Spinal cord (tissue), 10 donors: ENCODE measurements at places on chromosomes 6 and 20. TPM values are rescaled to one million over a fixed set of nuclear protein-coding genes. Genes with fewer than 3 reads are reported as not detected.
A peak's percentile ranks its signal among the peaks of the same experiment; 100 is the strongest.

GRCh38 chr6:146741609-146742008 lies 142.8 kb downstream of the ADGB start:
- no peak for DNase-seq

- DNase-seq, result no peak
These were observed 11.6 kb upstream of the PHACTR1 start for GRCh38 chr6:12704946-12705345.

- DNase-seq, result no peak
These were observed 65.1 kb downstream of the REV3L start for GRCh38 chr6:111417946-111418345.

GRCh38 chr6:21997119-21998037 lies 299.5 kb downstream of the PRL start:
- no peak for DNase-seq

Gene CDH26
- 1.7 TPM for polyA plus RNA-seq

DNA sequence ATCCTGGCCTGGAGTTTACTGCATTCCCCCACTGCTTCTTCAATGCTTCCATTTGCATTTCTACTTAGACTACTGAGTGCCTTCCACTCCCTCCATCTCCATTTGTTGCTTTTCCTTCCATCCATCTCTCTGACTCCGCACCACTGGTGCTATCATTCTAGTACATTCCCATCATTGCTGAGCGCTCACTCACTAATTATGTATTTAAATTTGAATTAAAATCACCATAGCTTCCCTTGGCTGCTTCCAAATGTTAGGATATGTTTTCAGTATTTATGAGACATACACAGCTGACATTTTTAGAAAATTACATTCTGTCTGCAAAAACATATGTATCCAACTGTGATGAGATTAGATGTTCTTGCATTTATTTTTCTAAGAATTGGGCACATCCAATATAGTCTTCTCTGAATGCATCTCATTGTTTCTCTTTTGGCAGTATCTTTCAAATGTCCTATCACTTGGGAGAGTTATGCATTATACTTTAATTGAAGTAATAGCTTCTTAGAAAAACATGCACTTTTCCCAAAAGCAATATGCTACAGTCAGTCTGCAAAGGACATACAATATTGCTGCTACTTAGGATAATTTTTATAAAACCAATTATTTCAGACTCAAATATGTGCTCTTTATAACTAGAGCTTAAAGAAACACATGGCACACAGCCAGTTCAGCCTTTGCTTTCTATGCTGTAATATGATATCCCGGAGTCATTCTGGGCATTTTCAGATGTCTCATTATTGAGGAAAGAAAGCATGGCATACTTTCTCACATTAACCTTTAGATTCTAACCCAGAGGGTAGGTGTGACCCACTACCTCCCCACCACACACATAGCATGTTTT lies 12.1 kb upstream of the COL21A1 start:
- peak; percentile 76 for DNase-seq

- no peak for DNase-seq
These were observed 347.5 kb upstream of the SOX4 start for GRCh38 chr6:21246075-21246474.

Gene SF3B5
- polyA plus RNA-seq, result 121 TPM

Gene GPLD1
- polyA plus RNA-seq, result 8.1 TPM

- no peak for DNase-seq
These were observed 34.8 kb downstream of the CDS2 start for GRCh38 chr20:5161536-5162164.

Gene ASIP
- not detected for polyA plus RNA-seq

DNA sequence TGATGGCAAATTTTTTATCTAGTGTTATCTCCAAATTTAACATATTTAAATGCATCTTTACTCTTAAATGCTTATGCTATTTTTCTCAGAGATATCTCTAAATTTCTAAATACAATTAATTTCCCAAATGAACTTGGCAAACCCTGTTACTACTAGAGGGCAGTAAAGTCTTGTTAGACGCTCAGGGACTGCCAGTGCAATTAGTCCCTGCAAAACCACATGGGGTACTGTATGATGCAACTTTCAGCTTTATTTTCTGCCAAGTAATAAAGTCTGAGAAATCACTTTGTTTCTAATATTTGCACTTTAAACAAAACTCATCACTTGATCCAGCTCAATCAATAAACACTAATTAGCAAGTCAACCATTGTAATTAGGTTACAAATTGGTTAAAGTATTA lies 76.0 kb upstream of the ADGRB3 start:
- peak; percentile 26 for DNase-seq

DNA sequence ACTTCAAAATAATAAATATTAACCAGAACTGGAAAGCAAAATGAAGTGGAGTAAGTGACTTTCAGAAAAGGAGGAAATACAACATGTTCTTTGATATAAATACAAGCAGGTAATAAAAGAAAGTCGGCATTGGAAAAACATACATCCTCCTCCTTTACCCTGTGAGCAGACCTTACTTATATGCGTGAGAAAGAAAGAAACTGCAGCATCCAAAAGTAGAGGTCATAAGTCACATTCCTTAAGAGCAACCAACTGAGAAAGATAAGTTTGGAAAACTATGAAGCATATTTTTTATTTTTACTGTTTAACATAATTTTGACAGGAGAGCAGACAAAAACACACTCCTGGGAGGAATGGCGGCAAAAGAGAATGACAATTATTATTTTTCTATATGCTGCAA lies 155.5 kb downstream of the HACE1 start:
- no peak for DNase-seq

- DNase-seq, result no peak
These were observed 156.9 kb downstream of the PAX1 start for GRCh38 chr20:21862259-21862946.

Gene LCA5
- 6.7 TPM for polyA plus RNA-seq

GRCh38 chr6:72864799-72865198 lies 242.9 kb downstream of the KCNQ5 start:
- no peak for DNase-seq

GRCh38 chr6:3458706-3459421 lies 2.0 kb upstream of the SLC22A23 start:
- DNase-seq, result no peak

DNA sequence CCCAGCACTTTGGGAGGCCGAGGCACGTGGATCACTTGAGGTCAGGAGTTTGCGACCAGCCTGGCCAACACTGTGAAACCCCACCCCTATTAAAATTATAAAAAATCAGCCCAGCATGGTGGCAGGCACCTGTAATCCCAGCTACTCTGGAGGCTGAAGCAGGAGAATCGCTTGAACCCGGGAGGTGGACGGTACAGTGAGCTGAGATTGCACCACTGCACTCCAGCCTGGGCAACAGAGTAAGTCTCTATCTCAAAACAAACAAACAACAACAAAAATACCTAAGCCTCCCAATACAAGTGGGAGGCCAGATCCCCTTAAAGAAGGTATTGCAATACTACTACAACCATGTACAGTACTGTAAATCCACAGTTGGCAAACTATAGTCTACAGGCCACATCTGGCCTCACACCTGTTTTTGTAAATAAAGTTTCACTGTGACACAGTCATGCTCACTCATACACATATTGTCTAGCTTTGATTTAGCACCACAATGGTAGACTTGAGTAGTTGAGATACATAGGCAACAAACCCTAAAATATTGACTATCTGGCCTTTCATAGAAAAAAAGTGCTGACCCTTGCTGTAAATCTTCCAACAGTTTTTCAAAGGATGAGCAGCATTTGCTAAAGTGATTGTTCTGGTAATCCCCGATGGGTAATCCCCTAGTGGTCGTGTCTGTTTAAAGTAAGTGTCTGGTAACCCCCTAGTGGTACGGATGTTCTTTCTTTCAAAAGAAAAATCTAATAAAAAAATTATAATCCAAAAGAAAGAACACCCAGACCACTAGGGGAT lies 202.0 kb downstream of the RNGTT start:
- no peak for DNase-seq

DNA sequence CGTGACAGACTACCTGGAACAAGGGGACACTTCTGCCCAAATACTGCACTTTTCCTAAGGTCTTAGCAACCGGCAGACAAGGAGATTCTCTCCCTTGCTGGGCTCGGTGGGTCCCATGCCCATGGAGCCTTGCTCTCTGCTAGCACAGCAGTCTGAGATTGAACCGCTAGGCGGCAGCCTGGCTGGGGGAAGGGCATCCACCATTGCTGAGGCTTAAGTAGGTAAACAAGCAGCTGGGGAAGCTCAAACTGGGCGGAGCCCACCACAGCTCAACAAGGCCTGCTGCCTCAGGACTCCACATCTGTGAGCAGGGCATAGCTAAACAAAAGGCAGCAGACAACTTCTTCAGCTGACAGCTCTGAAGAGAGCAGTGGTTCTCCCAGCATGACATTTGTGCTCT lies 87.8 kb upstream of the ASCC3 start:
- no peak for DNase-seq

DNA sequence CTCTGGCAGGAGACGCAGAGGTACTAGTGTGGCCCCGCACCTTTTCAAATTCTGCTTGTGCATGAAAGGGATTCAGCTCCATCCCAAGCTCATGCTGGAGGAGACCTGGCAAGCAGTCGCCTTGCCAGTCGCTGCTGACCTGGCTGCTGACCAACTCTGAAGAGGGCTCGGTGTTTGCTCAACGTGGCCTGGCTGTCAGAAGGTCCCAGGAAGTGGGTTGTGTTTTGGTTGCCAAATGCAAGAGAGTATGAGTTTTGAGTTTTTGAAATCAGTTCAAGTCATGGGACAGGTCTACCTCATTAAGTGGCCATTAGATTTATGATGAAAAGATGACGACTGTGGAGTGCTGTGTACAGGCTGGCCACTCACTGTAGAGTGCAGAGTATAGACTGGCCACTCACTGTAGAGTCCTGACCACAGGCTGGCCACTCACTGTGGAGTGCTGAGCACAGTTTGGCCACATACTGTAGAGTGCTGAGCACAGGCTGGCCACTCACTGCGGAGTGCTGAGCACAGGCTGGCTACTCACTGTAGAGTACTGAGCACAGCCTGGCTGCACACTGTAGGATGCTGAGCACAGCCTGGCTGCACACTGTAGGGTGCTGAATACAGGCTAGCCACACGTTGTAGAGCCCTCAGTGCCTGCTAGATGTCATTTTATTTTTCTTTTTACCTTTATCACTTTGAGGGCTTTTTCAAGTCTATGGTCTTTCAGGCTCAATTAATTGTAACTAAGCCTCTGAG lies 193.9 kb downstream of the ZNF217 start:
- DNase-seq, result no peak

GRCh38 chr6:38166411-38167240 lies 347.1 kb downstream of the ZFAND3 start:
- no peak for DNase-seq

DNA sequence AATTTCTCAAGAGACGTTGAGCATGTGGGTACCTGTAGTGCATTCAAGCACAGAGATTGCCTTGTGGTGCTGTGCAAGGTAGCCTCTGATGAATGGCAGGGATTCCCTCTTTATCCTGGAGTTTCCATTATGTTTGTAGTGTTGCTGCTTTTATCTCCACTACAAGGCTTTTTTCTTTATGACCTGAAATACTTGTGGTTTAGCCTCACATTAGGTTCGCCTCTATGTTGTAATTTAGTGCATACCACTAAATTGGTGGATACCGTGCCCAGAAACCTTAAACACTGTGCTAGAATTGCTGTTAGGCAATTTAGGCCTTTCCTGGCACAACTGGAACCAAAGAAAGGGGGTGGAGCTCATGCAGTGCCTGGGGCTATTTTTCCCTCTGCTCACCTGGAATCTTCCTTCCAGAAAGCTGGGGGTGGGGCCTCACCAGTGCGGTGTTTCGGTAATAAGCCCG lies 76.8 kb downstream of the NCOA7 start:
- DNase-seq, result no peak

DNA sequence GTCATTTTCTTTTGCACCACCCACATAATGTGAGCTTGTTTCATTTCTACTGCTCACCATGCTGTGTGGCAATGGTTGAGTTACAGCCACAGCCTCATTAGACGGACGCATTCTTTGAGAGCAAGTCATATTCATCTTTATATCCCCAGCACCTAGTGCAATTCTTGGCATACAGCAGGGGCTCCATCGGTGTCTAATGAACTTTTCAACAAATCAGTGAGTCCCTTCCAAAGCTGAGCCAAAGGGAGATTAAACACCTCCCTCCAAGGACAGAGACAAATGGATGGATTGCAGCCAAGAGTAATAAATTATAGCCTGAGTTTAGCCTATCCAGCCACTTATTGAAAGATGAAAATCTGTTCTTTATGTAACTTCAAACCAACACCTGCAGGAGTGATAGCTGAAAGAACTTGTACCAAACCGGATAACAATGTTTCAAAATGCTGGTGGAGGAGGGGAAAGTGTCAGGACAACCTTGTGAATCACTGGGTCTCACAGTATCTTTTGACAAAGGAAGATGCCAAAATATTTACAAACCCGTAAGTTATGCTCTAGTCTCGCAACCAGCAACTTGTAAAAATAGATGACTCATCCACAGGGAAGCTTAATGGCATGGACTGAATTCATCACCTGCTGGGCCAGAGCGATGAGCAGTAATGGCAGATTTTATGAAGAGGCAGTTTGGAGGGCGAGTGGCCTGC lies 139.0 kb downstream of the PXDC1 start:
- peak; percentile 49 for DNase-seq

DNA sequence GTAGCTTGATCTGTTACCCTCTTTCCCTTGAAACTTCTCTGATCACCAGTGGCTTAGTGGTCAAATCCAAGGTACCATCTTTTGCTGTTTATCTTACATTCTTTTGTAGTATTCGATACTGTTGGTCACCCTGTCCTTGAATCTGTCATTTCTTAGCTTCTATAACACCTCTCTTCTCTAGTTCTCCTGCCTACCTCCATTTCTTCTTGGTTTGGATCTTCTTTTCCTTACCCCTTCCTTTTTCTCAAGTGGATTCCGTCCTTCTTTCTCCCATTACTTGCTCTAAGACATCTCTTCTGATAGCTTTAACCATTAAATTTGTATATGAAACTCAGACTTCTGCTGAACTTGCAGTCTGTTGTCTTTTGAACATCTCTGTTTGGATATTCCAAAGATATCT lies 39.9 kb downstream of the QKI start:
- no peak for DNase-seq

GRCh38 chr6:131545317-131545716 lies 27.7 kb upstream of the ARG1 start:
- DNase-seq, result no peak
